ENCODE measurements at places on chromosomes 5 and 9. TPM values are rescaled to one million over a fixed set of nuclear protein-coding genes. Genes with fewer than 3 reads are reported as not detected.

- peak overlapping the region; percentile 29 for H3K4me3 ChIP-seq
- no peak overlapping the region for H3K27ac ChIP-seq
- no peaks in the 10 kb centered on the region for H3K27me3 ChIP-seq
Observed at GRCh38 chr5:125412561-125413495, 666.4 kb upstream of the ZNF608 start.

DNA sequence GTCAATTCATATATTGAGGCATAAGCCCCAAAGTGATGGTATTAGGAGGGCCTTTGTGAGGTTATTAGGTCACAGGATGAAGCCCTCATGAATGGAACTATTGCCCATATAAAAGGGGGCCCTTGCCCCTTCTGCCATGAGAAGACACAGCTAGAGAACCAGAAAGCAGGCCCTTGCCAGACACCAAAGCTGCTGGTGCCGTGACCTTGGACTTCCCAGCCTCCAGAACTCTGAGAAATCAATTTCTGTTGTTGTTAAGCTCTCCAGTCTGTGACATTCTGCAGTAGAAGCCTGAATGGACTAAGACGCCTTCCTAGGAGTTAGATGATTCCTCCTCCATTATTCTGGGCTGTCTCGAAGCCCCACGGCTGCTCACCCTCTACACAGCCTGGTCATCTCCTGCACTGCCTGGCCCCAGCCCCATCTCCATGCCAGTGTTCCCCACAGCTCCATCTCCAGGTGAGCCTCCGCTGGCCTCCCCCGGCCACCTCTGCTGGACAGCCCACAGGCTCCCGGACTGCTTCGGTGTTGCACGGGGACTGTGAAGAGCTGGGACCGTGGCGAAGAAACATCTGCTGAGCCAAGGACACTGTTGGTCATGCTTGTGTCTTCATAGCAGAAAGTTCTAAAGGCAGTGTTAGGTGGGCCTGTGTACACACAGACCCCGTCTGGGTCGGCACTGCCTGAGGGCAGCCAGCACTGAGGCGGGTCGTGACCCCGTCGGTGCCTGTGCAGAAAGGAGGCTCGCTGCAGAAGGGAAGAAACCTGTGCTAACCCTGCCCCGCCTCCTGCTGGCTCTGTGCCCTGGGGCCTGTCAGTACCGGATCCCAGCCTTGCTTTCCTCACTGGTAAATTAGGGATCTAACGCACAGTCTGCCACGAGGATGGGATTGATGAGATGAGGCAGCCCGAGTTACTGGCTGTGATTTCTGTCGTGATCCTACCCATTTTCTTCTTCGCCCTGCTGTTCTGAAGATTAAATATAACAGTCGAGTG, 55.1 kb upstream of the CNOT6 start:
- no peaks in the 10 kb centered on the region for H3K4me1 ChIP-seq
- no peak for DNase-seq
- H3K4me3 ChIP-seq = no peak overlapping the region
- no peaks in the 10 kb centered on the region for H3K36me3 ChIP-seq

The SOHLH1 gene
- not detected for total RNA-seq

GRCh38 chr5:127834094-127834531, 130.9 kb downstream of the CCDC192 start:
- peaks cover 6% of the 10 kb centered on the region for H3K27me3 ChIP-seq
- H3K27ac ChIP-seq = no peak overlapping the region
- no peaks in the 10 kb centered on the region for H3K36me3 ChIP-seq
- DNase-seq = no peak
- no peak overlapping the region for H3K4me3 ChIP-seq
- no peaks in the 10 kb centered on the region for H3K4me1 ChIP-seq

DNA sequence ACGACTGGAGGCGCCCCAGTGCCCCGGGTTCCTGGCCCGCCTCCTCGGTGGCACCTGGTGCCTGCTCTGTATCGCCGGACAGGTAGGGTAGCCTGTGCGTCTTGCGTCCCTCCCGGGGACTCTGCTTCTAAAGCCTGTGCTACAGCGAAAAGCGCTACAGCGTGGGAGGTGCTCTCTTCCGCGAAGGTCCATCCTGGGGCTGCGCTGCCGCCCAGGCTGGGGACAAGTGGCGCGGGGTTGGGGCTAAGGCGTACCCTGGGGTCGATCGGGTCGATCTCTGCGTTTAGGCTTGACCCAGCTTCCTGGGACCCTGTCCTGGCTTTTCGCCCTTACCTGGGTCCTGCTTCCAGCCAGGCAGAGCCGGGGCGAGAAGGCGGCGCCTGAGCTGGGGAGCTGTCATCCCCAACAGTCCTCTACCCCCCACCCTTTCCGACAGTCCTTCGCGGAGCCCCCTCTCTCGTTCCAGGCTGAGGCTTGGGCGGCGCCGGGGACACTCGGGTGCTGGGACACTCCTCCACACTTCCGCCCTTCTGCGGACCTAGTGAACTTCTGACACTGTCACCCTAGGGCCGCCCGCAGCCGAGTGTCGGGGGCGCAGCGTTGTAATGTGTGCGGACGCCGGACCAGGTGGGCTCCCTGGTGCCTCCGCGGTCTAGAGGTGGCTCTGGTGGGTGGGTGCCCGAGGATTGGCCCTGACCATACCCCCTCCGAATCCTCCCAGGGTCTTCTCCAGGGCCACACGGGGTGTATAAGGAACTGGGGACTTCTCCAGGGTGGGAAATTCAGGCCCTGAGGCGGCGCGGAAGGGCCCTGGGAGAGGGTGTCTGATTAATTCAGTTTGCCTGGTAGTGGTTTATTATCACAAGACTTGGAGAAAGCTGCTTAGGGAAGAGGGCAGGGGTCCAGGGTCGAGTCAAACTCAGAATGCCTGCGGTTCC, 328.2 kb downstream of the SH3GL2 start:
- no peaks in the 10 kb centered on the region for H3K36me3 ChIP-seq
- DNase-seq = no peak
- no peak overlapping the region for H3K4me3 ChIP-seq

GRCh38 chr9:135500071-135500524, 384 bp upstream of the MRPS2 start:
- H3K4me3 ChIP-seq = peak overlapping the region; percentile 97
- peaks cover 35% of the 10 kb centered on the region for H3K36me3 ChIP-seq
- no peak for DNase-seq
- no peak overlapping the region for H3K27ac ChIP-seq
- peaks cover 30% of the 10 kb centered on the region for H3K4me1 ChIP-seq

The MRPS27 gene
- 71.6 TPM for total RNA-seq

GRCh38 chr5:149990518-149991376, 9.7 kb downstream of the TIGD6 start:
- peak; percentile 34 for DNase-seq
- no peaks in the 10 kb centered on the region for H3K4me1 ChIP-seq
- no peak overlapping the region for H3K27ac ChIP-seq
- no peak overlapping the region for H3K4me3 ChIP-seq
- peaks cover 10% of the 10 kb centered on the region for H3K36me3 ChIP-seq

GRCh38 chr9:1028501-1029190, 21.5 kb upstream of the DMRT2 start:
- H3K27me3 ChIP-seq = peaks cover 25% of the 10 kb centered on the region
- no peaks in the 10 kb centered on the region for H3K36me3 ChIP-seq
- no peak for DNase-seq
- no peaks in the 10 kb centered on the region for H3K4me1 ChIP-seq
- H3K27ac ChIP-seq = no peak overlapping the region

DNA sequence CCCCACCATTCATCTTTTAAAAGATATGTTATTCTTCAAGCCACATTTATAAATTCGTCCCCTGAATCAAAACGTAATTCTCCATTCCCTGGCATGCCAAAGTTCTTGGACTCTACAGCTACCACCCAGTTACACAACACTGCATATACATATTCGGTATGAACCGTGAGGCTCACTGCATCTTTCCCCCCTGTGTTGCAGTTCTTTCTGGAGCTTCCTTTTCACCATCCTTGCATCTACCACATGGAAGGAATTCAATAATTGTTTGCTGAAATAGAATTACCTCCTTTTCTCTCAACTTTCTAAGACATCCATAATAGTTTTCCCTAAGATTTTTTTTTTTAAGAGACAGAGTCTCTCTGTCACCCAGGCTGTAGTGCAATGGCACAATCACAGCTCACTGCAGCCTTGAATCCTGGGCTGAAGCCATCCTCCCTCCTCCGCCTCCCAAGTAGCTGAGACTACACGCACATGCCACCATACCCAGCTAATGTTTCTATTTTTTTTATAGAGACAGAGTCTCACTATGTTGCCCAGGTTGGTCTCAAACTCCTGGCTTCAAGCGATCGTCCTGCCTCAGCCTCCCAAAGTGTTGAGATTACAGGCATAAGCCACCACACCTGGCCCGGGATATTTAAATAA, 3.3 kb downstream of the LPAR1 start:
- H3K27ac ChIP-seq = no peak overlapping the region
- peaks cover 47% of the 10 kb centered on the region for H3K27me3 ChIP-seq
- no peaks in the 10 kb centered on the region for H3K36me3 ChIP-seq
- no peak overlapping the region for H3K4me3 ChIP-seq
- peaks cover 14% of the 10 kb centered on the region for H3K4me1 ChIP-seq

GRCh38 chr5:140240987-140241706, 61.8 kb downstream of the PFDN1 start:
- peaks cover 16% of the 10 kb centered on the region for H3K36me3 ChIP-seq
- no peak overlapping the region for H3K27ac ChIP-seq
- H3K27me3 ChIP-seq = no peaks in the 10 kb centered on the region
- H3K4me1 ChIP-seq = peaks cover 14% of the 10 kb centered on the region

GRCh38 chr5:72847439-72847838, 31.0 kb downstream of the TNPO1 start:
- H3K27me3 ChIP-seq = no peaks in the 10 kb centered on the region
- DNase-seq = no peak
- H3K4me3 ChIP-seq = peak overlapping the region; percentile 96
- H3K36me3 ChIP-seq = peaks cover 26% of the 10 kb centered on the region

All from activated B cell treated with CpG ODN at 0.5 μM for 24 hours (primary cell).